ENCODE measurements at places on chromosomes 2 and 18.

DNA sequence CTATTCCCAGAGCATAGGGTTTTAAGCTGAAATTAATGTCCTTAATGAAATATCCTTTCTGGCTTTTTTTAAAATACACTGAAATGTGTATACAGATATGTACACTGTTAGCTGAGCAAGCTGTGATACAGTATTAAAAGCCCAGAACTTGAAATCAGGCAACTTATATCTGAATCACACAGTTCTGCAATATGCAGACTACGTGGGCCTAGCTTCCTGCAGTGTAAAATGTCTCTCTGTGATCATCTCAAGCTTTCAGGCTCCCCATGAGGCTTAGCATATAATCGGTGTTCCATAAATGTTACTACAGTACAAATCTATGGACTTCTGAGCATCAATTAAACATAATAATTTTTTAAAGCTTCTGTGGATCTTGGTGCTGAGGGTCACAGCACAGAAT is 8.2 kb downstream of the FBXO15 start:
- no peak for DNase-seq

DNA sequence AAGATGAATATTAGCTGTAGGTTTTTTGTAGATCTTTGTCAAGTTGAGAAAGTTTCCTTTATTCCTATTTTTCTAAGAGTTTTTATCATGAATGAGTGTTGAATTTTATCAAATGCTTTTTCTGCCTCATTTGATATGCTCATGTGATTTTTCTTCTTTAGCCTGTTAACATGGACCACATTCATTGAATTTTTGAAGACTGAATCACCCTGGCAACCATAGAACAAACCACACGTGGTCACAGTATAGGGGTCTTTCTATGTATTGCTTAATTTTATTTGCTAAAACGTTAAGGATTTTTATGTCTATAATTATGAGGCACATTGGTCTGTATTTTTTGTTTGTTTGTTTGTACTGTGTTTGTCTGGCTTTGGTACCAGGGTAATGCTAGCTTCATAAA is 201.7 kb upstream of the CWC22 start:
- DNase-seq = no peak

GRCh38 chr2:121303531-121304263 is 18.7 kb upstream of the TFCP2L1 start:
- DNase-seq = no peak

DNA sequence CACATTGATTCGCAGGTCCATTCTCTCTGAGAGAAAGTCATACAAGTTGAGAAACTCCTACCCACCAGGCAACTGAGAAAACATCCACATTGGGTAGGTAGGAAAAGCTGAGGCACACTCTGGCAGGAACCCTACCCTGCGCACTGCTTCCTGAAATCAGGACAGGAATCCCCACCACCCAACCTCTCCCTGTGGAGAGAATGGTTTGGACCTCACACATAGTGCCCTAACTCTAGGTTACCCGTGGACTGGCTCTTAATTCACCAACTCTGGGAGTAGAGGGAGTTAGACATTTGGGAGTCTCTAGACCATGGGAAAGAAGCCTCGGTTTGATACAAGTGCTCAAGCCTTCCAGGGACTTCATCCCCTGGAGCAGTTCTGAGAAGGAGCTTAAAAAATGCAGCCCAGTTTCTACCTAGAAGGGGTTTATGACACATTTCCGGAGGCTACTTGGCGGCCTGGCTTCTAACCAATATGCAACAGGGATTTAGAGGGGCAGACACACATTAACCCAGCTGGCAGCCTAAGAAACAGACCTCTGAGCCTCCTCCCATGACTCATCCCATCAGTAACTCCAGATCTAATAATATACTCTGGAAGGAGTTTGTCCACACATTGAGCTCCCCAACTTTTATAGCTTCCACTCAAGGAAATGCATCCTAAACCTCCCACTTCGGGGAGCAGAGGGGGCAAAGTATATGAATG is 136.7 kb downstream of the EML6 start:
- no peak for DNase-seq

GRCh38 chr18:79479116-79479760 is 83.5 kb downstream of the NFATC1 start:
- DNase-seq = no peak

- DNase-seq = no peak
Observed at GRCh38 chr2:167191588-167191987, 303.3 kb downstream of the XIRP2 start.

GRCh38 chr2:198045227-198045626 is 240.8 kb downstream of the PLCL1 start:
- no peak for DNase-seq

DNA sequence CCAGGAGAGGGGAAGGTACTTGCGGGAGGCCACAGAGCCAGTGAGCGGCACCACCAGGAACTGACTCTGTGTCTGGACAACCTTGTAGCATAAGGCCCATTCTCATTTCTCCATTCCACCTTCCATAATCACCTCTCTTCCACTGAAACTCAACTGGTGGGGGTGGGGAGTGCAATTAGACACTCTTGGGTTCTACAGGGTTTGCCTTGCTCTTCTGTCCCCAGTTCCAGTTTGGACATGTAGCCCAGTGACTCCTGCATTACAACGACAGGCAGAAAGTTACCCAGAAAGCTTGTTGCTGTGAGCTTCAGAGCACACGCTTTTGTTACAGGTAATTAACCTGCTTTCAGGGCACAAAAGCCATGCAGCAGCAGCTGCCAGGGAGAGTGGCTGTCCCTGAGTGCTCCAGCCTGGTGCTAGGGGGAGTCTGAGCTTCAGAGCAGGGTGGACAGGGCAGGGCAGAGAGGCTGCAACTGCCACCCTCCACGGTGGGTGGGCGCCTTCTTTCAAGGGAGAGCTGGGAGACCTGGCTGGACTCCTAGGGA is 65.2 kb downstream of the COPS8 start:
- DNase-seq = no peak

DNA sequence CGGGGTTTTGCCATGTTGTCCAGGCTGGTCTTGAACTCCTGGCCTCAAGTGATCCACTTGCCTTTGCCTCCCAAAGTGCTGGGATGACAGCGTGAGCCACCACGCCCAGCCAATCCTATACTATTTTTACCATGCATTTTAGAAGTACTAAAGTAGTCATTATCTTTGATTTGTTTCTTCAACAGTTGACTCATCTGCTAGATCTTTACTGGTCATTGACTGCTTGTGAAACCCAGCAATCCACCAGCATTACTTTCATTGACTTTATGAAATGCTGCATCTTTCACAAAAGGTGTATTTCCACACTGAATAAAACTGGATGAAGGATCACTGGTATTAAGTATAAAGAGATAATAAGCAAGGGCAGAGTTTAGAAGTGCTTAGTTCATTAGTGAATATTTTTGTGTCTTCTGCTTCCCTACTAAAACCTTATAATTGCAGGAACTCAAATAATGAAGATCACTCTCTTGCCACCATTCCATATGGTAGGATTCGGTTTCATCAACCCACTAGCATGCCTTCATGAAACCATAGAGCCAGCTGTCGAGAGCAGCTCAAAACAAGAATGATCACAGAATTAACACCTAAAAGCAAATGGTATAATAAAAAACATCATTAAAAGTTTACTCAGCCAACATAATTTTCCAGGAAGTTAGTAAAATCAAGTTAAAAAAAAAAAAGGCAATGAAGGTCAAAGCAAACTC is 33.1 kb downstream of the IRS1 start:
- no peak for DNase-seq

- DNase-seq = no peak
Observed at GRCh38 chr2:27296481-27296880, 11.8 kb downstream of the UCN start.

DNA sequence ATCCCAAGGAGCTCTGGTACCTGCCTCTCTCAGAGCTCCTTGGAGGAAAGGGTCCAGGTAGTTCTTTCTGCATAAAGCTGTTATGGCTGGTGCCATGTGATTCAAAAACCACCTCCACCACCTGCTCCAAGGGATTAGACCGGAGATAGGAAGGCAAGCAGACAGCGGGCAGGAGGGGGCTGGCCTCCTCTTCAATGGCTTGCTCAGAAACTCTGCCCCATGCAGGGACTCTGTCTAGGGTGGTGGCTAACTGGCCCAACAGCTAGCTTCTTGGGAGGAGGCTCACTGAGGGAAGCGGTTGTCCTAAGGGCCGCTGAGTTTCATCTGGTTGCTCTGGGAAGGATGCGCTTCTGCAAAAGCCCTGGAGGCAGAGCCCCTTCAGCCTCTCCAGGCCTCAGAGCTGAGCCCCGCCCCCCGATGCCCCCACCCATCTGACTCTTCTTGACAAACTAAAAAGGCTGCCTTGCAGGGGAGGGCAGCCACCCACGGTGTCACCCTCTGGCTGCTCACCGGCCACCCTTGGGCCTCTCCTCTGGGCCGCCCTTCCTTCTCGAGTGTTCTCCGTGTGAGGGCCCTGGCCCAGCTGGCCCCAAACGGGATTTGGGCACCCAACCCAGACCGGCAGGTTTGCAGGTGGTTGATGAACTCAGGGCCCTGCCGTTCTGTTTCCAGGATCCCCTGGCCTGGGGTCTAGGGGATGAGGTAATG is 90.2 kb downstream of the MCFD2 start:
- DNase-seq = no peak

- DNase-seq = no peak
Observed at GRCh38 chr2:208274748-208275147, 8.7 kb downstream of the PIKFYVE start.

DNA sequence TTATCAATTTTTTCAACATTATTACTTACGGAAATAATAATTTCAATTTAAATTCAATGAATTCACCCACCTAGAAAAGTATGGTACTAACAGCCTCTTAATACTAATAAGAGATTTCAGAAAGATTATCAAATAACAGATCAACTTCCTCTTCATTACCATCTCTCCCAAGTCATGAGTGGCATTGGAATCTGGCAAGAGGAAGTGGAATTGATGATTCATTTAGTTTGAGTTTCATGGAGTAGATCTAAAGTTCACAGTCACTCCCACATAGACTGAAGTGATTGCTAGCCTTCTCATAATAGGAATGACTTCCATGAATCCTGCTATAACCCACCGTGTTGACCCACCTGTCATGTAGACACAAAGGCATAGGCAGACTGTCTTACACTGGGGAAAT is 77.7 kb upstream of the WDR75 start:
- DNase-seq = no peak

- DNase-seq = no peak
Observed at GRCh38 chr2:88698027-88698413, 6.5 kb downstream of the RPIA start.

DNA sequence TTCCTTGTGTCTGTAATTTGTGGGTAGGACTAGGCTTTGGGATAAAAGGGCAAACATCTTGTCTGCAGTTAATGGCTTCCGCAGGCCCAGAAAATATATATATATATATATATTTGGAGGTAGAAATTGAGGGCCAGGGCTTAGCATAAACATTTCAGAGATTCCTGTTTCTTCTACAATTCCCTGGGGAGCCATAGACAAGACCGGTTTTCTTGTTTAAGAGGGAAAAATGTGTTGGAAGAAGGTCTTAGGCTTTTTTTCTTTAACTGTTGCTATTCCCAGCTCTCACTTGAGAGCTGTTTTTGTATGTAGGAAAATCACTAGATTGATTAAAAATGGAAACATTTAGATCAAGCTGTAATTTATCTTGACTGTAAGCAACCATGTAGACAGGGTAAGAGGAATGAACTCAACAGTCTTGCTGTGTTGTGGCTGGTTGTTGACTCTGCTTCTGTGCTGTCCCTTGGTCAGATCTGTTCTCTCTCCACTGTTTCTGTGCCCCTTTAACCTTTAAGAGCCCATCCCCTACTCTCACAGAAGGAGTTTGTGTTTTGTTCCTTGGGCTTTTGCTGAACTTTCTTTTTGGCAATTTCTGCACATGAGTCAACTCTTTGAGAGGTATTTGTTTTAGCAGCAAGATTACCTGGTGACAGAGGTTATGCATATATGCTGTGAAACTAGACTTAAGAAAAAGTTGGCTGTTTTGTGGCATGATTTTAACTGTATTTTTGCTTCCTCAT is 58.3 kb downstream of the EFEMP1 start:
- no peak for DNase-seq

DNA sequence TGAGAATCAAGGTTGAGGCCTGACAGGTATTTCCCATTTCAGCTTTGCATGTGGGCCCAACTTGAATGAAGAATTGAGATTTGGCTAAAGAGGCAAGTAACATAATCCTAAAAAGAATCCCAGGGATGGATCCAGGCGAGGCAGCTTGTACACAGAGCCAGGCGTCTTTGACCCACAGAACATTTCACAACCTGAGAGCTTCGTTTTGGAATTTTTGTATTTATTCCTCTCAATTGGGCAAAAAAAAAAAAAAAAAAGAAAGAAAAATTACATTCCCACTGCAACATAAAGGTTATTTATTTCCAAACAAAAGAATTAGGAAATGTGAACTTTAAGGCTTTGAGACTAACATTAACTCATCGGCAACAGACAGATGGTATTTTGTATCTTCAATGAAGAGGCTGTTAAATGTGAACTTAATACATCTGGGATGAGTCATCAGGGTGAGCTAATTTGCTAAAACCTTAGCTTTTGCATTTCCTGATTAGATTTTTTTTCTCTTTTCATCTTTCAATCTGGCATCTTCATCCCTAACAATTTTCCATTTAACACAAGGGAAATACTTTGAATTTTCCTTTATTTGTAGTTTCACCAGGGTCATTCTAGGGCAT is 478.5 kb upstream of the TNP1 start:
- DNase-seq = no peak

GRCh38 chr18:36302676-36303075 is 5.2 kb downstream of the FHOD3 start:
- no peak for DNase-seq

DNA sequence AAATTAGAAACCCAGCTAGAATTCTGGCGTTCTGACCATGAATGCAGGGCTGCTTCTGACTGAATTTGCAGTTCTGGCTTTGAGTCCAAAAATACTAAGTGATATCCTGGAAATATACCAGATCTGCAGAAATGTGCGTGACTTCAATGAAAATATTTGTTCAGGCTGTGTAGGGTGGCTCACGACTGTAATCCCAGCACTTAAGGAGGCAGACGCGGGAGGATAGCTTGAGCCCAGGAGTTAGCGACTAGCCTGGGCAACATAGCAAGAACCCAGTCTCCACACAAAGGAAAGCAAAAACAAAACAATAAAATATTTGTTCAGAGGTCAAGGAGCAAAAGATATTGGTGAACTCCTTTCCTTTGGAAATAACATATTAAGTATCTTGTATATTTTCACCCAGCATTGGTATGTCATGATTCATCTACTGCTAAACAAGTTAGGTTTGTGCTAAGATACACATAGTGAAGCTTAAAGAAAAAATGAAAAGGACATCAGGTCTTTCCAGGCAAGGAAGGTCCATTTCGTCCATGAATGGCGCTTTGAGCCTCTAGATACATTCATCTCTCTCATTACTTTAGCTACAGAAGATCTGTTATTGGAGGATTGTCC is 239.2 kb downstream of the CMPK2 start:
- no peak for DNase-seq

GRCh38 chr18:67376372-67376771 is 140.1 kb downstream of the DSEL start:
- no peak for DNase-seq

Data from stimulated activated CD8-positive, alpha-beta memory T cell treated with anti-CD3 and anti-CD28 coated beads, Interleukin-7, amount 100 ng/mL, for 24 hours (primary cell).